ENCODE measurements at places on chromosomes 6 and 20.

DNA sequence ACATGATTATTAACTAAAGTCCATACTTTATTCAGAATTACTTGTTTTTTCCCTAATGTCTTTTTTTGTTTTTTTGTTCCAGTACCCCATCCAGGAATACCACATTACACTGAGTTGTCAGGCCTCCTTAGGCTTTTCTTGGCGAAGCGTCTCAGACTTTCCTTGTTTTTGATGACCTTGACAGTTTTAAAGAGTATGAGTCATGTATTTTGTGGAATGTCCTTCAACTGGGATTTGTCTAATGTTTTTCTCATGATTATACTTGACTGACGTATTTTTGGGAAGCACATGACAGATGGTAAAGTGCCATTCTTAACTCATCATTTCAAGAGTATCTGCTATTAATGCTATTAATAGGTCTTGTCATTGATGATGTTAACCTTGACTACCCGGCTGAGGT, 23.6 kb downstream of the ENPP1 start:
- DNase-seq: no peak

- DNase-seq: no peak
Measured at GRCh38 chr20:39547546-39548408, 585.6 kb downstream of the DHX35 start.

- no peak for DNase-seq
Measured at GRCh38 chr6:13827032-13827431, 12.7 kb upstream of the MCUR1 start.

GRCh38 chr6:52210227-52210626, 24.1 kb downstream of the IL17A start:
- no peak for DNase-seq

DNA sequence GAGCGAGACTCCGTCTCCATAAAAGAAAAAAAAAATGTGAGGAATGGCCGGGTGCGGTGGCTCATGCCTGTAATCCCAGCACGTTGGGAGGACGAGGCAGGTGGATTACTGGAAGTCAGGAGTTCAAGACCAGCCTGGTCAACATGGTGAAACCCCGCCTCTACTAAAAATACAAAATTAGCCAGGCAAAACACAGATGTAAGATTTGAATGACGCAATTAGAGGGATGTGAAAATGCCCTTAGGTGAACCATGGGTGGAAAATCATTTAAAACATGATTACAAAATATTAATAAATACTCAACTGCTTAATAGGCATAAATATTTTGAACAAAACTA, 20.9 kb downstream of the COL9A3 start:
- no peak for DNase-seq

GRCh38 chr6:47161176-47161687, 119.1 kb upstream of the ADGRF1 start:
- DNase-seq: no peak

GRCh38 chr6:142478117-142478516, 176.3 kb downstream of the ADGRG6 start:
- DNase-seq: no peak

GRCh38 chr6:34585512-34586061, 29.5 kb upstream of the SPDEF start:
- DNase-seq: no peak

DNA sequence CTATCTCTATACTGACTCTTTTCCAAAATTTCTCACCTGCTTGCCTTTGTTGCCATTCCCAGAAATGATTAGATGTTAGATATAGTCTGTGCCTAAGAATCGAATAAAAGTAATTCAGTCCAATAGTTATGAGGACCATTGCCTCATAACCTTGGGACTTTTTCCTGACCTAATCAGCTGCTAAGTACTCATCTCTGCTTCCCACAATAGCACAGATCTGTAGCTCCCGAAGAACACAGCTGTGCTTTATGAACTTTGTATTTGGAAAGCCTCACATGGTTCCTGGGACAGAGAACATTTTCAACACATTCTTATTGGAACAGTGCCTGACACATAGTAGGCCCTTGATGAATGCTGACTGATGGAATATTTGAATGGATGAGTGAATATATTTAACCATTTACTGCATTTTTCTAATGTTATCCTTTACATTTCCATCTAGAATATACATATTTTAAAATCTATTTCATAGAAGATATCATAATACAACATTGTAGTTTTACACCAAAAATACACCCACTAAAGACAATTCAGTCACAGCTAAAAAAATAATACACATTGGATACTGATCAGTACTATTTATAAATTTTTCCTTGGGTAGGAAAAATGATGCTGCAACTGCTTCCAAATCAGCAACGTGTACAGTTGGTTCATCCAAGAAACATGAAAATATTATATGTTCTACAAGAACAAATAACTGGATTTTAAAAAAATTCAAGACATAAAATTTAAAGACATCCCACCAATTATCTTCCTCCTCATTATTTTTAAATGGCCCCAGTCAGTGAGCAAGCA, 53.9 kb downstream of the HS3ST5 start:
- no peak for DNase-seq

DNA sequence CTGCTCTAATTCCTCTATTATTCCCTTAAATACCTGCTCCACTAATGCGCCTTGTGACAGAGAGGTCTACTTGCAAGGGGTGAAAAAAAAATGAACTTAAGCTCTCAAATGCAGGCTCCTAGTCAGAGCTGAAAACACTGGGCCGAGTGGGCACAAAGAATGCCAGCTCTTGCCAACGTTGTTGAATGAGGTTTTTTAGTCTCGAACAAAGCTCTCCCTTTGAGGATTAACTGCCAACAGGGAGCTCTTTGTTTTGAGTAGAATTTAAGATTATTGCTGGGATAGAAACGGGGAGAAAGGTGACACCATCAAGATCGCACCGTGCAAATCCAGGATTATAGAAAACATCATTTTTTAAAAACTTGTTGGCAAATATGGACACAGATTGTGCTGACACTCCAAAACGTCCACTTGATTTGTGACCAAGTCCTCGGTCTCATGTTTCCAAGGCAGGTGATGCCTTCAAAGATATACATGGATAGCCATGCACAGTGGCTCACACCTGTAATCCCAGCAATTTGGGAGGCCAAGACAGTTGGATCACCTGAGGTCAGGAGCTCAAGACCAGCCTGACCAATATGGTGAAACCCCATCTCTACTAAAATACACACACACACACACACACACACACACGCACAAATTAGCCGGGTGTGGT, 163.2 kb downstream of the BMP7 start:
- no peak for DNase-seq
